SK-N-SH (cell line): ENCODE measurements at places on chromosomes 2 and 18. TPM values are rescaled to one million over a fixed set of nuclear protein-coding genes. Genes with fewer than 3 reads are reported as not detected.

DNA sequence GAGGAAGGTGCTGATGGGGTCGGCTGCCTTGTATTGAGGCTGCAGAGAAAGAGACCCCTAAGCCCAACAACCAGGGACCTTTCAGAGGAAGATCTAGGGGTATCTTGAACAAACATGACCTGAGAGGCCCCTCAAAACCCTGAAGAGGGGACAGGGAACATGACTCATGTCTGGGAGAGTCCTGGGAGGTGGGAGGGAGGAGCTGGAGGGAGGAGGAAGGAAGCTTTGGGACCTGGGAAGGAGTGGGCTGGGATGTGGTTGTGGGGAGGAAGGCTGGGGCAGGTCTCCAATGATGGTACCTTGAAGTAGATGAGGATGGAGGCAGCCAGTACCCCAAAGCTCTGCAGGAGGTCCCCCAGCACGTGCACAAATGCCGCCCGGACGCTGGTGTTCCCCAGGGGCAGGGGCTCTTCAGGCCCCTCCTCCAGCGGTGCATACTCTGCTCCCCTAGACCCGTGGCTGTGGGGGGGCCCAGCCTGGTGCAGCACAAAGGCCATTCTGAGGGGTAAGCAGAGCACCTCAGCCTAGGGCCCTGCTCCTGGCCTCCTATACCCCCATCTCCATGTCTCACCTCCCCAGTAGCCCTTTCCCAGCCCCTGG is 5.9 kb downstream of the SLC30A3 start:
- DNase-seq = no peak

The RAB27B gene
- polyA plus RNA-seq = 0.56 and 0.68 TPM in 2 replicates

- no peak for DNase-seq
Measured at GRCh38 chr18:43883886-43884285, 606.6 kb upstream of the SYT4 start.

The CCDC138 gene
- 1.2 and 1.4 TPM in 2 replicates for polyA plus RNA-seq

The ATP6V1C2 gene
- 0.06 and 0.12 TPM in 2 replicates for polyA plus RNA-seq

The FAM228A gene
- 0.10 and 0.13 TPM in 2 replicates for polyA plus RNA-seq

DNA sequence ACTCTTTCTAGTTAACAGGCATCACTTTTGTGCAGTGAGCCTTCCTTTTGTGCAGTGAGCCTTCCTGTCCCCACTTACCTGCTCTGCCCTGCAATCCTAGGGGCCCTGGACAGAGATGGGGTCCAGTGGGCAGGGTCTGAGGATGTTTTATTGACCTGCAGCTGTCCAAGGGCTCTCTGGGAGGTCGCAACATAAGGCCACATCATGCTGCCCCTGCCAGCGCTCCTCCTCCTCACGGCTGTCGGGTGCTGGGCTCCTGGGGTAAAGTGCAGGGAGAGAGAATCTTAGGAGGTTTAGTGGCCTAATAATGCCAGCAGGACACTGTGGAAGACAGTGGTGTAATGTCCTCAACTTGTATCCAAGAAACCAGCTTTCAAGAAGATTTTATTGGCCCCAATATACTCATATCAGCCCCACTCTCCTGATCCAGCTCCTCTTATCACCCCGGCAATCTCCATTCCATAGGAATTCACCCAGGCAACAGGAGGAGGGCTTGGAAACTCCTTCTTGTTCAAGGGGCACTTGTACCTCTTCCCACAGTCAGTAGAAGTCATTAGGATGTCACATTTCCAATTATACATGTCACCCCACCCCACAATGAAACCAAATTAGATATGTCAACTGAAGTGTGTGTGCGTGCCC is 41.9 kb upstream of the ASB18 start:
- DNase-seq = no peak

DNA sequence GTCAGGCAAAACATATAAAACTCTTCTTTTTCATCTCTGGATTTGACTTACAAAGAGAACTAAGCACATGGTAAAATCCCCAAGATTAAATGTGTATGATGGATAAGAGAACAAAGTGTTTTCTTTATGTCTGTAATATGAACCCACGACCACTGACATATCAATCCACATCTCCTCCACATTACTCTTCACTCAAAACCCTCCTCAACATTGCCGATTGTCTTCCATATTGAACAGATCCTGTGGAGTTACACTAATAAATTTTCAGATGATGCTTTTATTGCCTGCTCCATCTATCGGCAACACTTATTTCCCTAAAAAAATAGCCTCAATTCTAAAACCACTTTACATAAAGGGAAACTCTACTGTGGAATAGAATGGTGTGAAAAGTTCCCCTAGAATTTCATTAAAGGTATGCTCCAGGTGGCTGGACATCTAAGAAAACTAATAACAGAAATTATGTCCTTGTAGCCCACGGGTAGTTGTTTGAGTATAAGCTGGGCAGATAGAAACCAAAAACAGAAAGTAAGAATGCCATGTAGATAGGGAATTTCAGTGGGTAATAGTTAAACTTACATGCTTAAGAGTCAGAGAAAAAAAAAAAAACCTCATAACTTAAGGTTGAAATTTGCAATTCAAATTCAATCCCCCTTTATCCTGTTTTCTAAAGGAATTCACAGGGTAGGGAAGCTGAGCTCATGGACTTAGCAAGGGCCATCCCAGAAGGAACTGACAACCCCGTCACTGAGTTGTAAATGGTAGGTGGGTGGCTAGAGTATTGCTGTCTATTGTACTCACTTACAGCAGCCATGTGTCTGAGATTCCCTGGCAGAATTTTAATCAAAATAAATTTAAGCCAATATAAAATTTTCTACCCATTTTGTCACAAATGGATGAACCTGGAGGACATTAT is 305.4 kb upstream of the LYPD1 start:
- no peak for DNase-seq
